ENCODE measurements at places on chromosomes 5 and 9.

DNA sequence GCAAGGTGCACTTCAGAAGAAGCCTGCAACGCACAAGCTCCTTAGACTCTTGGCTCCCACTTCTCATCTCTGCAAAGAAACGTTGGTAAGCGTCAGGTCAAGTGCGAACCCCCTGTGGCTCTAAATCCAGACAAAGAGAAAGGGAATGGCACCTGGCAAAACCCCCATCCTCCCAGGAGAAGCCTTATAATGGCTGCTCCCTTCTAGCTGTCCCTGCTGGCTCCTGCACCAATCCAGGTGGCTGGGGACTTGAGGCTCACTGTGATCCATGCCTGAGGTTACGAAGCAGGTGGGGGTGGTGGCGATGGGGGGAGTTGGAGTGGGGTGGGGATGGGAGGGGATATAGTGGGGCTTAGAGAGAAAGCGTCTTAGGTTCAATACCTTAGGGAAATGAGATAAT is 272.8 kb downstream of the DENND1A start:
- no peak for DNase-seq

- no peak for DNase-seq
Measured at GRCh38 chr5:33691856-33692255, 199.9 kb downstream of the ADAMTS12 start.

- DNase-seq = no peak
Measured at GRCh38 chr5:67377631-67378030, 181.0 kb upstream of the CD180 start.

GRCh38 chr5:62144401-62145022 is 161.5 kb upstream of the KIF2A start:
- DNase-seq = no peak

GRCh38 chr5:2700876-2701275 is 50.6 kb downstream of the IRX2 start:
- DNase-seq = no peak

DNA sequence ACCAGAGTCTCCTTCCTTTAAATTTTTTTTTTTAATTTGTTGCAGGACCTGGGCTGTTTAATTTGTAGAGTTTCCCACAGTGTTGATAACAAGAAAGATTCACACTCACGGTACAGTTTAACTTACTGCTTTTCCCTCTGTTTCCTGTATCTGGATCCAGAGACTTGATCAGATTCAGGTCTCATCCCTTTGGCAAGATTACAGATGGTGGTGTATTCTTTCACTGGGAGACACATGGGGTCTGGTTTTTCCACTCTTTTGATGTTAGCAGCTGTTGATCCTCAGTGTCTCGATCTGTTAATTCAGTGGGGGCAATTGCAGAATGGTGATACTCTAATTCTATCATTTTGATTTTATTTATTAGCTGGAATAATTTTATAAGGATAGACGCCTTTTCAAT is 75.4 kb upstream of the TNFAIP8 start:
- DNase-seq = no peak

DNA sequence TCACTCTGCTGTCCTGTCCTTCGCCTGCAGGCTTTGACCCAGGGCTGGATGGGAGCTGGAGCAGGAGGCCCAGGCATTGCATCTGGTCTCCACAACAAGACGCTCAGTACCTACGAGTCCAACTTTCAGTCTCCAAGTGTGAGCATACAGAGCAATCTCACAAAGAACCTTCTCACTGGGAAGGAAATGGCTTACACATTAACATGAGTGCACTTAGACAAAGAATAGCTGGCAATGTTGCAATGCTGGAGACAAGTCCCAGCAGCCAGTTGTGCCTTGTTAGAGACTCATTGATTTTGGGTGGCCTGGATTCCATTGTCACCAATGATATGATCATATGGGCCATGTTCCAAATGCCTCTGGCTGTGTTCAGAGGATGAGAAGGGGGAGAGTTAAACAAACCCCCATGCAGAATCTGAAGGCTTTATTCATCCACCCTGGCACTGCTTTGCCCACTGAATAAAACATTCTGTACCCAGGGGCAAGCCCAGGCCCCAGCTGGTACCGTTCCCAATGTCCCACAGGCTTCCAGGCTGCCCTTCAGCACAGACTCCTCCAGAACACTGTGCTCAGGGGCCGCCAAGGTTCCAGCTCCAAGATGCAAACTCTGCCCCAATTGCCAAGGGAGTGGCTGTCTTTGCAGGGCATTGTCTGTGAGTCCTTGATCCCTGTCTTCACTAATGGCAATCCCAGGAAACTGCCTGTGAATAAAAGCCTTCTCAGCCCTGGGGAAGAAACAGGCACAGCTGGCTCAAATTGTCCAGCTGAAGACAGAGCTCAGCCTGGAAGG is 185.5 kb downstream of the HSD17B3 start:
- no peak for DNase-seq

- DNase-seq = no peak
Measured at GRCh38 chr9:101460965-101461364, 25.4 kb upstream of the ALDOB start.

- no peak for DNase-seq
Measured at GRCh38 chr9:13575558-13575957, 296.1 kb upstream of the MPDZ start.

DNA sequence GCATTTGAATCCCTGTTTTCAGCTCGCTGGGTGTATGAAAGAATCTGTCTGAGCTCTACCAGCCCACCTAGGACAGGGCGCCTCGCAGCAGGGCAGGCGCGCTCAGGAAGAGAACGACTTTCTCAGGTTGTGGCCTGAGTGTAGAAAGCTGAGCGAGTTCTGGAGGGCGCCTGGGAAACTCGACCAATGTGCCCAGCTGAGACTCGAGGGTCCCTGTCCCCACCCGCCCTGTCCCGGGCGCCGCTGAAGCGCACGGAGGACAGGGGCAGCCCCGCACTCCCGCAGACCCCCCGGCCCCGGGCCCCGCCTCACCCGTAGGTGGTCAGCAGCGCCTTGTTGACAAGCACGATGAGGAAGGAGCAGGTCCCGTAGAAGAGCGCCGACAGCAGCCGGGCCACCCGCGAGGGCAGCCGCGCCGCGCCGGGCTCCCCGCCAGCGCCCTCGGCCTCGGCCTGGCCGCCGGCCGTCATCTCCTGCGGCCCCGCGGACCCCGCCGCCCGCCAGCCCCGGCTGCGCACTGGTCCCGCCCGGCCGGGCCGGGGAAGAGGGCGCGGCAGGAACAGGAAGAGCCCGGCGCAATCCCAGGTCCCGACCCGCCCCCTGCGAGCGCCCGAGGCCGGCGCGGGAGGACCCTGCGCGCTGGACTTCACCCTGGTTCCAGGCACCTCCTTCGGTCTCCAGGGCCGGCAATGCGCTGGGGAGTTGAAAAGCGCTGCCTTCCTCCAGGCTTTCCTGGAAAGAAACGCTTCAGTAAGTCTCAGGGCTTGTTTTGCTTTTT is at the start of gene SLC35D2:
Gene SLC35D2 (minus strand): TSS at position 547 of the 778 bp plus-strand sequence. CDS start 77 bp downstream, at position 470.
- DNase-seq = no peak

DNA sequence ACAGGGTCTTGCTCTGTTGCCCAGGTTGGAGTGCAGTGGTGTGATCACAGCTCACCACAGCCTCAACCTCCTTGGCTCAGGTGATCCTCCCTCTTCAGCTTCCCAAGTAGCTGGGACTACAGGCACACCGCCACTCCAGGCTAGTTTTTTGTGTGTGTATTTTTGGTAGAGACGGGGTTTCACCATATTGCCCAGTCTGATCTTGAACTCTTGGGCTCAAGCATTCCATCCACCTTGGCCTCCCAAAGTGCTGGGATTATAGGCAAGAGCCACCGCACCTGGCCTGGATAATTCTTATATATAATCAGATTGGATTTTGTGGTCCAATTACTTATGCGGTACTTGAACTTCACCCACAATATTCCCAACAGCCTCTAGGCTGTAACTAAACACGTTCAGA is 19.8 kb downstream of the CCDC69 start:
- no peak for DNase-seq

DNA sequence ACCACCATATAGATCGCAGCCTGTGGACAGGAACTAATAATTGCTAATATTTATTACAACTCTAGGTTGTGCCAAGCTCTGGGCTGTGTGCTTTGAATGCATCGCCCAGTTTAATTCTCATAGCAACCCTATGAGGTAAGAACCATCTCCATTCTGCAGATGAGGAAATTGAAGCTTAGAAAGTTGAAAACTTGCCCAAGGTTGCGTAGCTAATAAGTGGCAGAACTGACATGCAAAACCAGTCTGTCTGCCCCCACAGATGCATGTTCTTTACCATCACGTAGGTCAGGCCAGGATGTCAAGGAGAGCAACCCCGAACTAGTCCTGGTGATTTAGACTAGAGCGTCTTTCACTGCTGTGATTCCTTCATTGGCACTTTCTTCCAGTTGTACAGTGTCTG is 15.6 kb downstream of the WWC1 start:
- DNase-seq = no peak

- DNase-seq = no peak
Measured at GRCh38 chr5:76175051-76175666, 92.0 kb downstream of the SV2C start.

- DNase-seq = no peak
Measured at GRCh38 chr9:28853477-28853876, 1280.2 kb upstream of the C9orf72 start.

- no peak for DNase-seq
Measured at GRCh38 chr5:41305056-41305455, 91.7 kb upstream of the C6 start.

DNA sequence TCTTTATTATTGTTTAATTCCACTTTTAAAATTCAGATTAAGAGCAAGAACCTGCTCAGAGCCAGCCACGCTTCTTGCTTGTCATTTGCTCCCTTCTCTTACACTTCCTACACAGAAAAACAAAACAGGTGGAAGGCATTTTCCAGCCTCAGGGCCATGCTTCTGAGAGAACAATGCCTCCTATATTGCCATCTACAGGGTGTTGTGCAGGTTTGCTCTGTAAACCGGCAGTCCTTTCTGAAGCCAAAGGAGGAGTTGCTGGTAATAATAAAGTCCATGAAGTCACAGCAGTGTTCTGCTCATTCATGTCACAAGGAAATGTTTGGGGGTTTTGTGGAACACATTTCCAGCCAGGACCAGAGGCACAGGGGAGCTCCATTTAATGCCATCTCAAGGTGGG is 16.1 kb upstream of the PRLR start:
- no peak for DNase-seq

DNA sequence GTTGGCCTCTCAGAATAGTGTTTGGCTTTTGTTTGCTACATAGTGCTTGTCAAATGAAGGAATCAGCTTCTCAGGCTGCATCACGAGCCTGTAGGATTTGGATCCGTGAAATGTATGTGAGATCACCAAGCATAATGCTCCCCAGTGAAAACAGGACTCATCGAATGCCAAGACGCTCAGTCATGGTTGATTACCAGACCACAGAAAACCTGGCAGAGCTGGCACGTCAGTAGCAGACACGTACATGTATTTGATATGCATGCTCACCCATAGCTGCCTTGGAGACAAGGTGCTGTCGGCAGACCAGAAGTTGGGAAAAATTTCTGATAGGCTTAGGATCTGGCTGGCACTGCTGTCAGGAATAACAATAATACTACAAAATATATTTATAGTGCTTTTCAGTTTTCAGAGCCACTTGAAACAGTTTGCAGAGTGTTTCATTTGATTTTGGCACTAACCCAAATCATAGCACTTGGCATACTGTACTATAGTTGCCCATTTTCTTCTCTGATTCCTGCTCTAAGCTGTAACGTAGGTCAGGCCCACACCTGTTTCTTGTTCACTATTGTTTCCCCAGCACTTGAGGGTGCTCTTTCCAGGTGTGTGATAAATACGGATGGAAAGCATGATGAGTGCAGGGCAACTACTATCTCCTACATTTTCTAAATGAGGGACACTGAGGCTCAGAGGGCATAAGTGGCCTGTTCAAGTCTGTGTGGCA is 226.1 kb downstream of the NR3C1 start:
- DNase-seq = peak; percentile 82

DNA sequence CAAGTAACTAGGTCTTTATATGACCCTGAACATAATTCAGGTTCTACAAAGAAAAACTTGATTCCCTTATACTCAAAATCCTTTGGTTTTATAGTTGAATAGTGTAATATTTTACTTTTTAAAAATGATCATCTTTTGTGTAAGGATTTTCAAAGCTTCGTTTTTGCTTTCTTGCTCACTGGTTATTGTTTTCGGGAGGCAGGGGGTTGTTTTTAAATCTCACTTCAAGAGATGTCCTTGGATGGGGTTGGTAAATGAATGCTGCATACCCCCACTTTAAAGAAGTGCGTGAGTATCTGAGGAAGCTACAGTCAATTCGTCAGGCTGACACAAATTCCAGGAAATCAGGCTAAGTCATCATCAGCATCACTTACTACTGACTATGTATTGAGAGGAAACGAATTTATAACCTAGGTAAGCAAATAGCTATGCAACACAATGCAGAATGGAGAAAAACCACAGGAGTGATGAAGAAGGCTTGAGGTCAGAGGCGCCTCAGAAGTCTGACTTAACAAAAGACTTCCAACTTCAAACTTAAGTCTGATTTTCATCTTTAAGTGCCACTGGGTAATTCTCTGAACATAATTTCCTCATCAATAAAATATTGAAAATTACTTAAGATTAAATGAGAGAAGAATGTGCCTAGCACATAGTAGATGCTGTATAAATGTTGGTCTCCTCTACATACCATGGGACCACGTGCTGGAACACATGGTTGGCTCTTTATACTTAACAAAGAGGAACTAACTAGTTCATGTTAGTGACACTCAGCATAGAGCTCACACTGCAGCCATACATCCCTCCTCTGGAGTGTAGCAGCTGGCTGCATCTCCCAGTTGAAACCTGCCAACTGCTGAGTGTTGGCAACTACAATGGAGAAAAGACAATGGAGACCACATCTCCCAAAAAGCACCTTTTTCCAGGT is 106.0 kb upstream of the KIF2A start:
- DNase-seq = no peak
